NCI-H2029 (cell line): ENCODE measurements at places on chromosomes 3 and 15.

DNA sequence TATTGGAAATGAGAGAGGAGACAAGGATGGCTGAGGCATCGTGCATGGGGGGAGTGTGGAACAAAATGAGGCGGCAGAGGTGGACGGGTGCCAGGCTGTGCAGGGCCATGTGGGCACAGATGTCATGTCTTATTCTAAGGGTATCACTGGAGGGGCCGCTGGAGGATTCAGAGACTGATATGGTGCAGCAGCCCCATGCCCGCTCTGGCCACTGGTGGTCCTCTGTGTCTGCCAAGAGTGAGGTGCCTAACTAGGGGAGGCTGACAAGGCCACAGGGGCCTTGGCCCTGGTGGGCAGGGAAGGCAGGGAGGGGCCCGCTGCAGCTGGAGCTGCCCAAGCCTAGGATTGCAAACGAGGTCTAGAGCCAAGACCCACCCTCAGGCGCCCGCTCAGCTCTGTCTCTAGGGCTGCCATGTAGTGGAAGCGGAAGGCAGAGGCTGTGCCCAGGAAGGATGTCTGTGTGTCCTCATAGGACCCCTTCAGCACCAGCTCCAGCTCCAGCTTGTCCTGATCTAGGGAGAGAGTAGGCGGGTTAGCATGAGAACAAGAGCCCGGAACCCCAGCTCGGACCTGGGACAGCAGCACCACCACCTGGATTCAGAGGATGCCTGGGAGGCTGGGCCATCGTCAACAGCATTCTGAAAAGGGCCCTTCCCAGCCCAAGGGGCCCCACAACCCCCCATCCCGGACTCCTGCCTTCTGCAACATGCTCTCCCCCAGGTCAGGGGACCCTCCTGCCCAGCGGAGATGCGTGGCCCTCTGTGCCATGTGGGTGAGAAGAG is 11.3 kb downstream of the PLA2G4D start:
- no peak for DNase-seq

GRCh38 chr3:149395107-149396089 is 17.9 kb upstream of the TM4SF1 start:
- DNase-seq, result peak; percentile 92

DNA sequence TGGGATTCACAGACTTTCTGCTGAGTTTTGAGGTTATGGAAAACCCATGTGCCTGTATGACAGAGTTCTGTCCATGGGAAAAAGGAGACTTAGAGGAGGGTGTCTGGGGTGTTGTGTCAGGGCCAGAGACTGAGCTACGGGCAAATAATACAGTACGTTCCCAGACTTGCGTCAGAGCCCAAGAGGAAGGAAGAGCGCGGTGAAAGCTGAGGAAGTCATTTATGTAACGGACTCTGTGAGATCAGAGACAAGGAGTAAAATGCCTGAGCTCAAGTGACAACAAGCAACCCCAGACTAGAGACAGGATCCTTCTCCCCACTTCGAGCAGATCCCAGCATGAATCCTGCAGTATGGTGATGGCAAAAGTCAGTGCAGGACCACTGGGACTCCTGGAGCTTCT is 368.6 kb upstream of the MCTP2 start:
- DNase-seq, result no peak

DNA sequence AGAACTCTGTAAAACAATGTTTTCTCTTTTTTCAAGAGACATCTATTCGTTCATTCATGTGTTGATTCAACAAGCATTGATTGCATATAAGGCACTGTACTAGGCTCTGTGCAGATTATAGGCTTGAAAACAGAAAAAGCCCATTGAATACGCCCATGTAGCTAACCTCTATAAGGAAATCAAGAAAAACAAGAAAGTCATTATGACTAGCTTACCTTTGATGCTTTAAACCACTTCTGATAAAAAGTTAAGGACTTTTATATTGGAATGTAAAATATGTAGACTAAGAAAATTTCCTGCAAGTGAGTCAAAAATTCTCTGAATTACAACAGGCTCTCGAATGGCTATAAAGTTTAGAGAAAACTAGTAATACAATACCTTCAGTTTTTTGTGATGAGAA is 92.5 kb downstream of the BDH1 start:
- no peak for DNase-seq

DNA sequence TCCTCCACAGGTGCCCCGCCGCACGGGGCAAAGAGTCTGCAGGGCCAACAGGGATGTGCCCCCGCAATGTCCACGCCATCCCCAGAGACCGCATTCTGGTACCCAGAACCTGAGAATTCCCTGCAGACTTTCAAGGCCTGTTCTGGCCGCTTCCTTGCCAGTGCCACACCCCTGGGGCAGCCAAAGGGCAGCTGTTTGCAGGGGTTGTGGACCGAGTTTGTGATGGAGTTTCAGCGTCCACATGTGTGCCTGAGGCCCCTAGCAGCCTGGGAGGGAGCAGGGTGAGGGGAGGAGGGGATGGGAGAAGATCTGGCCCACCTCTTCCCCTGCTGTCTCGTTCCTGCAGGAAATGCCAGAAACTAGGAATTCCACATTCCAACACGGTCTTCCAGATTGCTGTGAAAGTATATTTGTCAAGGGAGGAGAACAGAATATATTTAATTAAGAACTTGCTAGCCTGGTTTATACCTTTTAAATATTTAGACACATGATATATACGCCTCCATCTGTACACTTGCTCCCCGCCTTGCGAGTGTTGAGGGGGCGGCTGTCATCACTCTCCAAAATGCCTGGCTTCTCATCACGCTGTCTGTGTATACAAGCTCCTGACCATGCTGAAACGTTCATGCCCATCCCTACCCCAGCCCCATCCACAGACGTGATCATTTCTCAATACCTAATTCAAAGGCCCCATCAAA is 31.1 kb upstream of the RASA2 start:
- DNase-seq, result no peak

GRCh38 chr3:171461525-171461917 is 1.3 kb upstream of the TNIK start:
- DNase-seq, result no peak

DNA sequence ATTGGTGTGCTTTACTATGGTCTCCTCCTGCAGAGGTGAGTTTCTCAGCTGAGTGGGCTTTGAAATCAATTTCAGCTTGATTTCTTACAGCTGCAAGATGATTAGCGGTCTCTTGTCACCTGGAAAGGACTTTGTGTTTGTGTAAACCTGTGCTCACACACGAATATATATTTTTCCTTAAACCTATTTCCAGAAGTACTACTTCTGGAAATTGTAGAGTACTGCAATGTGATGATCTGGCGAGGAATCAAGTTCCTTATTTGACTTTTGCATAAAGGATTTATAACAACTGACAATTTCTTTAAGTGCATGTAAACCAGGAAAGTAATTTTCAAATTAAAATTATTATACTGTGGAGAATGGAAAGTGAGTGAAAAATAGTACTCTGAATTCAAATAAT is 2.1 kb downstream of the MCTP2 start:
- no peak for DNase-seq

GRCh38 chr15:35657679-35658311 is 111.8 kb upstream of the DPH6 start:
- DNase-seq, result no peak
